ENCODE measurements at places on chromosomes 16 and 17.

GRCh38 chr16:29811170-29811895 lies 660 bp upstream of the PRRT2 start:
- DNase-seq = peak; percentile 96

- DNase-seq = no peak
Measured at GRCh38 chr17:43660816-43661493, 767 bp downstream of the MEOX1 start.

GRCh38 chr16:86725401-86725800 lies 147.1 kb downstream of the FOXL1 start:
- no peak for DNase-seq

- no peak for DNase-seq
Measured at GRCh38 chr17:72890711-72891110, 201.8 kb downstream of the SLC39A11 start.

DNA sequence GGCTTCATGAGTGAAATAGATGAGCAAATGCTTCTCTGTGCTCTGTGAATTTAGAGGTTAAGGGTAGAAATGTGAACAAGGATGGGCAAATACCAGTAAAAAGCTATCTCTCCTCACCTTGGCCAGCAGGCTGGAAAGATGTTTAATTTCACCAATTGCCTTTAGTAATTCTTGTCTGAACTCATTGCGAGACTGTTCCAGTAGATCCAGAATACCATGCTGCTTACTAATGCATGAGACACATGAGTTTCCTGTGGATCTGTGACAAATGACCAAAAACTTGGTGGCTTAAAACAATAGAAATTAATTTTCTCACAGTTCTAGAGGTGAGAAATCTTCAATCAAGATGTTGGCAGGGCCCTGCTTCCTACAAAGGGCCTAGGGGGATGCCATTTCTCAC lies 9.3 kb upstream of the ZNF624 start:
- DNase-seq = no peak

Data from ecto neural progenitor cell (in vitro differentiated cells).